SW480 (cell line): ENCODE measurements at places on chromosomes 7 and 10.

DNA sequence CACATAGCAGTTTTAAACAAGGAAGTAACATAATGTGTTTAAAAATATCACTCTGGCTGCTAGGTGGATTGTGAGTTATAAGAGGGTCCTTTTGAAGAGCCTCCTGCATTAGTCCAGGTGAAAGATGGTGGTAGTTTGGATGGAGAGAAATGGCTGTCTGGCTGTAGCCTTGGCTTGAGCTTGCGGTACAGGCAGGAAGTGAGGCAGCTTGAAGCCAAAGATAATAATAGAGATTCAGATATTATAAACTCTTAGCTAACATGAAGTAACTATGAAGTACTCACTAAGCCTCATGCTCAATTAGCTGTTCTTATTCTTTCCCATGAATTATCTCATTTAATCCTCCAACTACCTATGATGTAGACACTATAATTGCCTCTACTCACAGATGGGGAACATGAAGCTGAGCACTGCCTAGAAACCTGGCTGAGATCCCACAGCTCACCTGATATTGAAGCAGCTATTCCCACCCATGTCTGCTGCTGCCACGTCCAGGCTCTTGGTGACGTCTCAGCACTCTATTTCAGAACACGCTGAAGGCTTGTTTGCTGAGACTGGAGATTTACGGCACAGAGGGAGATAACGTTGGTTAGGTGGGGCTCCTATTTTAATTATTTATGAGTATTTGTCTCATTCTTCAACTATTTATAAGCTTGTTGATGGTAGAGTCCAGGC is 10.4 kb downstream of the C10orf120 start:
- no peak for DNase-seq

GRCh38 chr10:27746397-27747095 is 927 bp upstream of the MKX start:
- DNase-seq, result no peak

GRCh38 chr10:52853704-52854103 is 81.1 kb upstream of the MBL2 start:
- DNase-seq, result no peak

- DNase-seq, result no peak
Measured at GRCh38 chr10:68829952-68830351, 2.6 kb downstream of the STOX1 start.

GRCh38 chr7:124898531-124898930 is 31.1 kb downstream of the POT1 start:
- no peak for DNase-seq

- DNase-seq, result no peak
Measured at GRCh38 chr10:124301736-124302135, 117.0 kb downstream of the OAT start.

GRCh38 chr10:132827423-132827789 is 41.5 kb upstream of the NKX6-2 start:
- no peak for DNase-seq

- no peak for DNase-seq
Measured at GRCh38 chr10:85542152-85542551, 824.4 kb downstream of the GRID1 start.

DNA sequence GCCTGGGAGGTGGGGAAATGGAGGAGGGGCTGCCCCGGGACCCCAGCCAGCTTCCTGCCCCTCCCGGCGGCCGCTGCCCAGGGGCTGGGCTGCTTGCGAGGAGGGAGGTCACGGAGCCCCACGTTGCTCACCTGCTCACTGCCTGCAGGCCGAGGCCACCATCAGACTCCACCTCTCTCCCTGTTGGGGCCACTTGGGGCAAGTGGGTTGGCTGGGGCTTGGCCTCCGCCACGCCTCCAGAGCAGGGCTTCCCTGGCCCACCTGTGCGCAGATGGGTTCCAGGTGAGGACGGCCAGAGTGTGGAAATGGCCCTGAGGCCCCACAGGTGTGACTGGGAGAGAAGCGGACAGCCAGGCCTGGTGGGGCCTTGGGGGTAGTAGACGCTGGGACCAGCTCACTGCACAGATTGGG is 82.8 kb upstream of the DIP2C start:
- DNase-seq, result no peak

GRCh38 chr7:130293521-130293920 is 560 bp downstream of the CPA4 start:
- no peak for DNase-seq

DNA sequence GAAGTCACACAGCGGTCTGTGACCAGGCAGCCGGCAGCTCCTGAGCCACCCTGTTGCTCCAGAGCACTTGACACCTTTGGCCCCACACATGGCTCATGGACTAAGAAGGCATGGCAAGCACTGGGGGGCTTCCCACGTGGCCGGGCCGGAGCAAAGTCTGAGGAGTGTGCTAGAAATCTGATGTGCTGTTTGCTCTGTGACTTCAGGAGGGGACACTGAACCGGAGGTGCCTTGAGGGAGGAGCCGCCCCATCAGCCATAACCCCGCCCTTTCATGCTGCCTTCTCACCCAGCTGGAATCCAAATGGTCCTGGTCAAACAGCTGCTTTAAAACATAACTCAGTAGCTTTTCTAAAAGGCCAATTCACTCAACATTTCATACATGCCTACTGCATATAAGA is 33.5 kb downstream of the PROSER2 start:
- no peak for DNase-seq

GRCh38 chr7:149562602-149563001 is 65.0 kb upstream of the ZNF746 start:
- DNase-seq, result no peak

- no peak for DNase-seq
Measured at GRCh38 chr7:37351716-37352115, 96.9 kb downstream of the ELMO1 start.

- DNase-seq, result peak; percentile 79
Measured at GRCh38 chr10:70672165-70673042, at the start of gene ADAMTS14. TSS of gene ADAMTS14 (plus strand) at chr10:70672506. CDS start at chr10:70672803, 297 bp downstream.

DNA sequence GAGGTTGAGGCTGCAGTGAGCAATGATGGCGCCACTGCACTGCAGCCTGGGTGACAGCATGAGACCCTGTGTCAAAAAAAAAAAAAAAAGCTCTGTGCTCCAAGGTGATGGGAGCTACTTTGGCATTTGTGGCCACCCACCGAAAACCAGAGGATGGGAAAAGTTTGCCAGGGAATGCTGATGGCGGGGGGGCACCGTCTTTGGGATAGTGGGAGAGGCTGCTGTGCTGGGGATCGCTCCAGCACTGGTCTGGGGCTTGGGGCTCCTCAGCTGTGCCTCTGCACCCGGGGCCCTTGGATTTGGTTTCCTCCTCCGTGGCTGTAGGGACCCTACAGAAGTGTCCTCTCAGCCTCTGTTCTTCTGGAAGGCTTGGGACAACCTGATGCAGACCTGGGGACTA is 11.7 kb upstream of the RAMP3 start:
- DNase-seq, result no peak

GRCh38 chr10:76015245-76015644 is 583.8 kb downstream of the LRMDA start:
- no peak for DNase-seq

- DNase-seq, result no peak
Measured at GRCh38 chr7:155418304-155418703, 39.6 kb upstream of the EN2 start.

DNA sequence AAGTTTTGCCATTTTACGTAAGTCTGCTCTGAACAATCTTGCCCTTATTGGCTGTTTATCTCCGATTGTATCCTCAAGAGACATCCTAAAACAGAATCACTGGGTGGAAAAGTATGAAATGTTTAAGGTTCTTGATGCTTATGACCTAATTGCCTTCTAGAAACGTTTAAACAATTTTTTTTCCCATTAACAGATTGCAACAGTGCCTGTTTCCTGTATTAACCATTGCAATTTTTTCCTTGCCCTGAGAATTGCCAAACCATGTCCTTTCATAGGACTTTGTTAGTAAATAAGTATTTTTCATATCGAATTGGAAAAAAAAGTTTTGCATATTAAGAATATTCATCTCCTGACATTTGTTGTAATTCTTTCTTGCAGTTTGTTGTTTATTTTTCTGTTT is 639.8 kb downstream of the INHBA start:
- no peak for DNase-seq

GRCh38 chr7:103989785-103990767 is 618 bp upstream of the RELN start:
- peak; percentile 41 for DNase-seq

DNA sequence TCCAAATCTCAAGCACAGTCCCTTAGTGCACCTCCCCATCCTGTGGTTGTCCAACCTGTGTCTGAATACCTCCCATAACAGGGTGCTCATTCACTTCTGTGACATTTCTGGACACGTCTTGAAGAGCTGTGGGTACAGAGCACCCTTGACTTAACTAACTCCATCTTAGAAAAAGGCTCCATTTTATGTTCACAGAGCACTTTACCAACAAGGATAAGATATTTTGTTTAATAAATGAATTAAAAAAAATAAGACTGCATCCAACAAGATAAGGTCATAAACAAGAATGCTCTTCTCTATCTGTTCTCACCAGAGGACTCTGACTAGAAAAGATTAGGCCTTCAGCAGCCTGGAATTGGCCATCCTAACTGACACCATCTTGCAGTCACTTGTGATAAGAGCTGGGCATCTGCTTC is 335.2 kb upstream of the ZNF32 start:
- no peak for DNase-seq

DNA sequence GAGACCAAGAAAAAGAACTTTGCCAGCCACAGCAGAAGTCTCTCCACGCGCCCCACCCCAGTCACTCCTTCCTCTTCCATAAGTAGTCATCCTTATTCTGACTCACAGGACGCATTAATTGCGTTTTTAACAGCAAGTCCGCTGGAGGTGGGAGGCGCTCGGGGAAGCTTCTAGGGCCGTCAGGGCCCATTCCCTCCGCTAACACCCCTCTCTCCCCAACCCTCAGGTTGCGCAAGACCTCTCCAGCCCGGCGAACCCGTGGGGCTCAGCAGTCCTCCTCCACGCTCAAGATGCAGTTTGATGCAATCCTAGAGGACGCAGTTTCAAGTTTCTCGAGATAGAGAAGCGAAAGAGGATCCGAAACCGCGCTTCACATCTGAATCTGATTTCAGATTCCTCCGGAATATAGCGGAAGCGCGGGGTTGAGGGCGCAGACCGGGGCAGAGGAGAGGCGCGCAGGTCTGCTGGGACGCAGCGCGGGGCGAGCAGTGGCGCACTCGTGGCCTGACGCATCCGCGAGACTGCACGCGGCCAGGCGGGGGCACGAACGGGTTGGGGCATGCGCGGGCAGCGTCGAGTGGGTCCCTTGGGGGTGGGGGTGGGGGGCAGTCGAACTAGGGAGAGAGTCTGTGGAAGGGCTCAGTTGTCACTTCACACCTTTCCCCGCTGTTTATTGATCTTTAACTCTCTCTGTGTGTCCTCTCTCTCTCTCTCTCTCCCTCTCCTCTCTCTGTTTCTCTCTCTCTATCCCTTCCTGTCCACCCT is 37.8 kb upstream of the PSAP start:
- DNase-seq, result peak; percentile 50

DNA sequence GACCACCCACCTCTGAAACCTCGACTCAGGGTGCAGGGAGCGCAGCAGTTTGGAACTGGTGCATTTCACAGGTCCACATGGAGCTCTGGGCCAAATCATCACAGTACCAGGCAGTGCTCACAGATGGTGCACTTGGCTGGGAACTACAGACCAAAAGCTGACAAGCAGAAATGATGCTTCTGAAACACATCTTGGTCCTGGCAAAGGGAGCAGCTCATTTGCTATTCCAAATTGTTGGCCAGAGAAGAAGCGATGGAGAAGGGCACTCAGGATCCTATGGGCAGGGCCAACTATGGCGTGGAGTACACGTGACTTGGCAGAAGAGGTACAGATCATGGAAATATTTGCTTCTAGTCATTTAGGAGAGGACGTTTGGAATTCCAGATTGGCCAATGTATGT is 383.9 kb downstream of the CALN1 start:
- no peak for DNase-seq

GRCh38 chr7:7109934-7110333 is 72.4 kb upstream of the C1GALT1 start:
- DNase-seq, result no peak

DNA sequence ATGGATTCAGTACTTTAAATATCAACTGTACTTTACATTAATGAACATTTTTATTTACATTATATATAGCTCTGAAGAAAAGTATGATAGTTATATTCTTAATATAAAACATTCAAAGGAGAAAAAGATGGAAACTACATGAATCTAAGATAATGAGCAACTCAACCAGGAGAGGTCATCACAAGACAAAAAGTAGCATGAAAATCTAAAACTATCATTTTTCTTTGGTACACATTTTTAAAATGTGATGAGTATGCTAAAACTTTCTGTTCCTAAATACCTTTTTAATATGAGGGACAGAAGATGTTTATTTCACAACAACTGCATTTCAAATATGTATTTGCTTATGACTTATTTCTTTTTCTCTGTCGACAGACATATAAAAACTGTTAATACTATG is 2.4 kb downstream of the CNTNAP2 start:
- DNase-seq, result no peak

- peak; percentile 67 for DNase-seq
Measured at GRCh38 chr10:92240289-92241157, 50.4 kb downstream of the CPEB3 start.

DNA sequence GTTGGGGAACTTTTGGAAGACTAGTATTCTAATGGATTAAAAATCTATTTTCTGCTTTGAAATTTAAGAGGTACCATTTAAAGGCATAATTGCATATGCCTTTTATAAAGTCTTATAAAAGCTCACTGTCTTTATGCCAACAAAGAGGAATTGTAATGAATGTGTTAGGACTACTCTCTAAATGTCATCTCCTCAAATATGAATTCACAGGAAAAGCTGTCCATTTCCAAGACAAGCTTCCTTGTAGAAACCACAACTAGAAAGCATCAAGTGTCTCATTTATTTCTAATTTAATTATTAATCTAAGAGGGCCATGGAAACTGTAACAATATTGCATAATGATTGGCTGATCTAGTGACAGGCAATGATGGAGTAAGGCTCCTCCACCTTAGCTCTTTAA is 130.2 kb downstream of the COL28A1 start:
- no peak for DNase-seq

DNA sequence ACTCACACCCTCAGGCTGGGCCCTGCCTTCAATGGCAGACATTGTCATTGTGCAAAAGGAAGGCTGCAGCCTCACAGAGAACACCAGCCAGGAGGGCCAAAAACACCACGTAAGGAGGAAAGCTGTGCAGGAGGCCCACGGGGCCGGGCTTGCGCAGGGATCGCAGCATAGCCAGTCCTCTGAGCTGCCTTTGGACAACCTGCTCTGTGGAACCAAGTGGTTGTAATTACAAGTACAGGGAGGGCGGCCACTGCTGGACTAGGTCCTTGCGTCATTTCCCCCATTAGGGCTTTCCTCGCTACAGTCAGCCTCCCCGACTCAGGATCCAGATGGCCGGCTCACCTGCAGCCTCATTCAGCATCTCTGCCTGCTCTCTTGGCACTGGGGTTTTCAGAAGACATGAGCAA is 66.9 kb downstream of the FAM53B start:
- DNase-seq, result no peak

DNA sequence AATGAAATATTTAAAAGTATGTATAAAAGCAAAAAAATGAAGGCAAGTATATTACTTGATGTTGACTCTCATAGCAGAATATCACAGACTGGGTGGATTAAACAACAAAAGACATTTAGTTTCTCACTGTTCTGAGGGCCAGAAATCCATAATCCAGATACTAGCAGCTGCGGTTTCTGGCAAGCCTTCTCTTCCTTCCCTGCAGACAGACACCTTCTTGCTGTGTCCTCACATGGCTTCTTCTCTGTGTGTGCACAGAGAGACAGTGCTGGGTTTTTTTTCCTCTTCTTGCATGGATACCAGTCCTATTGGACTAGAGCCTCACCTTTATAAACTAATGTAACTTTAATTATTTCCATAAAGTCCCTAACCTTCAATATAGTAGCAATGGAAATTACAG is 127.9 kb upstream of the AKR1E2 start:
- no peak for DNase-seq
